ENCODE measurements at places on chromosomes 6 and 20.
A peak's percentile ranks its signal among the peaks of the same experiment; 100 is the strongest.

- no peak for DNase-seq
These were observed 136.0 kb upstream of the CNR1 start for GRCh38 chr6:88301888-88302768.

GRCh38 chr6:135250234-135250633 is 69.1 kb downstream of the MYB start:
- no peak for DNase-seq

DNA sequence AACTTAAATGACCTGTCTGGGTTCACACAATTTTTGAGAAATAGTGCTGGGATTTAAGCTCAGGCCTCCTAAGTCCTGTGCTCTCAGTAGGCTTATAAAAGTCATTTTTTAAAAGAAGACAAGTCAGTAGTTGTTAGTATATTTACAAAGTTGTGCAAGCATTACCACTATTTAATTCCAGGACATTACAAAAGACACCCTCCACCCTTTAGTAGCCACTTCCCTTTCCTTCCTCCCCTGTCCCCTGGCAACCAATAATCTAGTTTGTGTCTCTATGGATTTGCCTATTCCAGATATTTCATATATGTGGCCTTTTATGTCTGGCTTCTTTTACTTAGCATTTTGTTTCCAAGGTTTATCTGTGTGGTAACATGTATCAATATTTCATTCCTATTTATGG is 37.6 kb downstream of the HMGN3 start:
- no peak for DNase-seq

GRCh38 chr20:40980106-40980827 is 48.4 kb upstream of the TOP1 start:
- DNase-seq = no peak

GRCh38 chr6:684831-685636 is 7.9 kb downstream of the EXOC2 start:
- DNase-seq = no peak

DNA sequence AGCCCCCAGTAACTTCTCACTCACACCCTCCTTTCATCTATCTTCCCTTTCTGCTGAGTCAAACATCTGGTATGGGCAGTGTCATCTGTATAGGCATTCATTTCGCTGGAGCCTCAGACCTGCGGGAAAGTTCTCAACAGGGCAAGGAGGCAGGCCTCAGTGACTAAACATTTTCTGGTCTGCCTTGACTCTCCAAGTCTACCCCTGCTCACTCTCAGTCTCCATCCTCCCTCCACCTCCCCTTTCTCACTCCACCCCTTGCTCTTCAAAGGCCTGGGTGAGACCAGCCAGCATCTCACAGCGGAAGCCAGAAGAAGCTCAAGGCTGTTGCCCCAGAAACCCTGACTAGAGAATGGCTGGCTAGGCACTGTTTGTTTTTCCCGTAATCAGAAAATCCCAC is 105.0 kb upstream of the BEND6 start:
- no peak for DNase-seq

DNA sequence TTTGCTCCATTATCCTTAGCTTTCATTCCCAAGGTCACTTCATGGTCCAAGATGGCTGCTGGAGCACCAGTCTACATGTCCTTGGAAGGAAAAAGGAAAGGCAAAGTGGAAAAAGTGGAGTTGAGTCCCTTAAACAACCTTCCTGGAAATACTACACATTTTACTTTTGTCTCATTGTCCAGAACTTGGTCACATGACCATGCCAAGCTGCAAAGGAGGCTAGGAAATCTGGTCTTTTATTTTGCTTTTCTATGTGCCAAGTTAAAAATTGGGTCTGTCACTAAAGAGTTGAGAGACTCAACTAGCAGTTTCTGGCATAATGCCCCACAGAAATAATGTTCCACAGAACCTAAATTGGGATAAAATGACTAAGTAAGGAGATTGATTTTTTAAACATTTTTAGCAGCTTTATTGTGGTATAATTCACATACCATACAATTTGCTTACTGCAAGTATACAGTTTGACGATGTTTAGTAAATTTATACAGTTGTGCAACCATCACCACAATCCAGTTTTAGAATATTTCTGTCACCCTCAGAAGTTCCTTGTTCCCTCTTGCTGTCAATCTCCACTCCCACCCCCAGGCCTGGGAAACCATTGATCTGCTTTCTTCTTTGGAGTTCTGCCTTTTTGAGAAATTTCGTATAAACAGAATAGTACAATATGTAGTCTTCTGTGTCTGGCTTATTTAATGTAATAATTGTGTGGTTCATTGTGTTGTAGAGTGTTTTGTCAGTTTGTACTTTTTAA is 5.6 kb upstream of the CHD6 start:
- DNase-seq = no peak

DNA sequence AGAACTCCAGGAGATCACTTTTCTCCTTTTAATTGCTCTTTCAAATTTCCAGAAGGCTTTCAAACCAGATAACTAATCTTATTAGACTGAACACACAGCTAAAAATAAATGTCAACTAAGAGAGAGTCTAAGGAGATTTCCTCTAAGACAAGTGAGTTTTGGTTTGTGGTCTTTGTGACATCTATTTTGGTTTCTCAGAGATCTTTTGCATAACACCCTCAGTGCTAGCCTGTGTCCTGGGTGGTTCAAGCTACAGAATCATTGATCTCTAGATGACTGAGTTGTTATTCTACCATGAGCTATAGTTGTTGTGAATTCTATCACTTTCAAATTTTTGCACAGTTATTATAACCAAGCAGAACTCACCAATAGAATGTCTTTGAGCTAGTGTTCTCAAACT is 49.1 kb upstream of the PLCB4 start:
- DNase-seq = no peak

DNA sequence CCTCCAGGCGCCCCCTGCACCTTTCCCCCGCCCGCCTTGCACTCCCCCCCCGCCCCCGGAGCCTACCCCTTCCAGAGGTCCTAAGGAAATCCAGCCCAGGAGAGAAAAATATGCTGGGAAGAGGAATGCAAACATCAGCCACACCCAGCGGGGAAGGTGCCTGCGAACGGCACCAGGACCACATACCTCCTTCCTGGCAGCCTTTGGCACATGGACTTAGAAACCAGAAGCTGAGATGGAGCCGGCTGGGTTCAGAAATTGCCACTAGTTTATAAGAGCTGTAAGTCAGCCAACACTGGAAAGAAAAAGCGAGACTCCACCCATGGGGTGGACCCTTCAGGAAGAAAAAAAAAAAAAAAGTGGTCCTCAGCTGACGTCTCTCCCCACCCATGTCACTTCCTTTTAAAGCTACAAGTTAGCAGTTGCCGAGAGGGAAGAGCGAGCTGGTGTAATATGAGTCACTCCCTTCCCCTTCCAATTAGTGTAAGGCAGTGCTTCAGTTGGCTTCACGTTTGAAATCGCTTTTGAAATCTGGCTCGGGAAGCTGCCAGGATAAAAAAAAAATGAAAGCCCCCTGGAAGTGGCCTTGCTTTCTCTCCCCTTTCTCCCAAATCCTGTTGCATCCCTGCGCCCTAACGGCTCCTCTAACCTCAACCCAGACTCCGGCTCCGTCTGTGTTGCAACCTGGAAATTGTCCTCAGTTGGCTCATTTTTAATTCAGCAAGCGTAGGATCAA is at the start of gene AGPAT4:
TSS of gene AGPAT4 (minus strand) at position 310 of the 736 bp plus-strand sequence. CDS start 41,848 bp downstream, outside the sequence.
- DNase-seq = peak; percentile 83

GRCh38 chr20:21232546-21233280 is 70.4 kb upstream of the XRN2 start:
- no peak for DNase-seq

DNA sequence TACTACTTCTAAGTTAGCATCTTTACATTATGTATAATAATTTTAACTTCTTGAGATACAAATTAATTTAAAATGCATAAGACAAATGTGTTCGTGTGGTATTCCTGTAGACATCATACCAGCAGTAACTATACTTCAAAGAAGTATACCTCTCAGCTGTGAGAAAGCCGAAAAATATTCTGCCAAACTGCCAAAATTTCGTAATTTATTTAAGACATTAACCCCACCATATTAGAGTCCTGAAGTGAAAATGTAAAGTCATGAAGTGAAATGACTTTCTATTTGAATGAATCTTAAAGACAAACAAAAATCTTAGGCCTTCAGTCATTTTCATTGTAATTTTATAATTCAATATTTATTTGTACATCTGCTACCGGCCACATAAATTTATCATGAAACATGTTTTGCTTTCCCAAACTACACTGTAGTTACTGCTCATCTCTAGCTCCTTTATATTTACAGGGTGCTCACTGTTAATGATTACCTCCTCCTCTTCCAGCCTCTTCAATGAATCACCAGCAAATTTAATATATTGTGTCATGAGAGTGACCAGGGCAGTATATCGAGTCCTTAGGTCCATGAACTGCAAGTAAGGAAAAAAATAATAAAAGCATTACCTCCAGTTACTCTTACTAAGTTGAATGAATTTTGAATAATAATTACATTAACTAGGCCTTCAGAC is 18.5 kb downstream of the DST start:
- DNase-seq = no peak

DNA sequence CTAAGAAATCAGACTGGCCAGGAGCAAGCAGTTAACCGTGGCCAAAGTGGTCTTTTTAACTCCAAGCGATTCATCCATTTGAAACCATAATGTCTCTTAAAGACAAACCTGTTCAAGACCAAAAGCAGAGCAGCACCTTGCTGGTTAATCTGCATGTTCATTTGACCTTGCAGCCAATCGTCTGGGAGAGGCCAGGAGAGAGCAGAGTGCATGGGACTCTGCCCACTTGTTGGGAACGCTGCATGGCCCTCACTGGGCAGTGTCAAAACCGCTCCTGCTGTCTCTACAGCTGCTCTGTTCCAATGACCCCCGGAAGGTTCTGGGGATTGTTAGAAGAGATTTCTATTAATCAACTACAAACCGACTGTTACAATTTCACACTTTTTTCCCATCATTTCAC is 79.6 kb downstream of the OLIG3 start:
- DNase-seq = no peak

- no peak for DNase-seq
These were observed 4.2 kb upstream of the VARS1 start for GRCh38 chr6:31799781-31800180.

DNA sequence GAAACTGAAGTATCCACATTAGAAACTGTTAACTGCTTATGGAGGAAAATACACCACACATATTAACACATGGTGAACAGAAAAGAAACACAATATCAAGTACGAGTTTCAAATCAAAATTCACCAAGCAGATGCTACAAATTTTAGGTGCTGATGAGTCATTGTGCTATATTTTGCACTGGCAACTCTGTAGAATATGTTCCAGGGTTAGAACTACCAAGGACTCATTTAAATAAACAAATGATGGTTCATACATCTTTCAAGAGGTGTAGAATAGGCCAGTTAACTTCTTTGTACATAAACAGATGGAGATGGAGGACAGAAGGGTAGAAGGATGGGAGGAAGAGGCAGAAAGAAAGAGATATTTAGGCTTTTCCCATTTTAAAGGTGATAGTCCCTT is 184.9 kb downstream of the ARHGAP18 start:
- no peak for DNase-seq

GRCh38 chr20:48054051-48054450 is 268.8 kb upstream of the SULF2 start:
- no peak for DNase-seq

DNA sequence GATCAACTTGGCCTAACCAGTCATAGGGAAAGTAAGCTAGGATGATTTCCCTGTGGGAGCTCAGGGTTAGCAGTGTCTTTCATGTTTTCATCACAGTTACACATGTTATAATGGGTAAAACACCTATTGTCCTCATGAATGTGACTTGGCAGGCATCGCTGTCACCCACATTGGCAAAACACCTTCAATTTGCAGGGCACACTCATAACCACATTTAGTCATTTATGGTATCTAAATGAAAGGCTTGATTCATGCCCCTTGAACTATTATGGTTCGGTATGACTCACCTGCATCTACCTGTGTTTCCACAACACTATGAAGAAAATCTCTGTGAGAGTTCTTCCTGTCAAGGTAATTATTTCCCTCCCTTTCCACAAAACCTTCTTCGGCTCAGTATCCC is 49.2 kb downstream of the FRK start:
- DNase-seq = no peak

GRCh38 chr6:6900569-6901204 is 207.1 kb upstream of the RREB1 start:
- no peak for DNase-seq

- DNase-seq = no peak
These were observed 7.8 kb downstream of the PDE10A start for GRCh38 chr6:165655191-165655590.

DNA sequence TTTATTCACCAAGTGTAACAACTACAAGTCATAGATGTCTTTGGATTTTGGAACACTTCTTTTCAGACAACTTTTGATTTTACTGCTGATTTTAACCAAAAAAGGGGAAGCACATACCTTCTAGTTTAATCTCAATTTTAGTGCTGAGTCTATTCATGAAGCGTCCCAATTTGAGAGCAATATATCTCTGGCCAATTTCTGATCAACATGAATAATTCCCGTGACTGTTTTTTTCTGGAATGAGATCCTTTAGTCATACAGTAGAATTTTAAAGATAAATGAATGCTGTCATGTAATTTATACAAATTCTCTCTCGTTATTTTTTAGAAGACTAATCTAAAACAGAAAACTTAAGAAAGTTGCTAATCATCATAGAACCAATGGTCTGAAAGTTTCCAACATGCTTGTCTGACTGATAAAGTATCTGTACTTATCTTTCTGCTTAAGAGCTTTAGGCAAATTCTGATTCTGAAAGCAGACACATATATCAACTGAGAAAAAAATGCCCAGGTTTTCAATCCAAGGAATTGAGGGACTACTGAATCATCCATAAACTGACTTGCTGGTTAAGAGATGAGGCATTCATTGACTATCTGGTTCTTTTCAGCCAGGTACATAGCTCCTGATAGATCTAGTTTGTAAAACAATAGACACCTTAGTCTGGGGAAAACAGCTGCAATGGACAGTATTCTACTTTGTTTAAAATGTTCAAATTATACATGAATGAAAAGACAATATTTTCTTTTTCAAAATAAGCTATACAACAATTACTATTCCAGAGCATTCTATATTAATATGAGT is 657.5 kb downstream of the RFPL4B start:
- DNase-seq = no peak

DNA sequence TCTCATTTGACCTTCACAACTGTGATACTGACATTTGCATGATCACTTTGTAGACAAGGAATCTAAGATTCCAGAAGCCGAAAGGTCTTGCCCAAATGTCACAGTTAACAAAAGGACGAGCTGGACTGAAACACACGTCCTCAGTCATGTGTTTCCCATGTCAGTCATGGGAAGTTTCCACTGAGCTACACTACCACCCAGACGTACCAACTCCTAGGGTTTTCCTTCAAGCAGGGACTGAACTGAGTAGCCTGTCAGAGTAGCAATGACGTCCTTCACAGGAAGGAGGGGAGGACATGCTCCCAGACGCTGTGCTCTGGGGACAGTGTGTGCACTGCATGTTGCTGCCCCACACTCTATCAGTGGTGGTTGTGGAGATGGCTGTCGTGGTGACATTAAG is 215.8 kb upstream of the SMLR1 start:
- DNase-seq = no peak

Measured in right forelimb (tissue), 1 donor.